Stimulated activated memory B cell treated with anti-CD40 and anti-IgM and Interleukin-4, amounts not matched to agents 10 μg/mL and 1 μg/mL and 100 μg/mL, for 72 hours (primary cell): ENCODE measurements at places on chromosomes 4 and X.

- peaks cover 28% of the 10 kb centered on the region for H3K36me3 ChIP-seq
- no peaks in the 10 kb centered on the region for H3K27me3 ChIP-seq
- H3K27ac ChIP-seq, result no peak overlapping the region
- no peak for ATAC-seq
- H3K4me3 ChIP-seq, result no peak overlapping the region
Observed at GRCh38 chr4:26765515-26765914, 95.1 kb upstream of the STIM2 start.

DNA sequence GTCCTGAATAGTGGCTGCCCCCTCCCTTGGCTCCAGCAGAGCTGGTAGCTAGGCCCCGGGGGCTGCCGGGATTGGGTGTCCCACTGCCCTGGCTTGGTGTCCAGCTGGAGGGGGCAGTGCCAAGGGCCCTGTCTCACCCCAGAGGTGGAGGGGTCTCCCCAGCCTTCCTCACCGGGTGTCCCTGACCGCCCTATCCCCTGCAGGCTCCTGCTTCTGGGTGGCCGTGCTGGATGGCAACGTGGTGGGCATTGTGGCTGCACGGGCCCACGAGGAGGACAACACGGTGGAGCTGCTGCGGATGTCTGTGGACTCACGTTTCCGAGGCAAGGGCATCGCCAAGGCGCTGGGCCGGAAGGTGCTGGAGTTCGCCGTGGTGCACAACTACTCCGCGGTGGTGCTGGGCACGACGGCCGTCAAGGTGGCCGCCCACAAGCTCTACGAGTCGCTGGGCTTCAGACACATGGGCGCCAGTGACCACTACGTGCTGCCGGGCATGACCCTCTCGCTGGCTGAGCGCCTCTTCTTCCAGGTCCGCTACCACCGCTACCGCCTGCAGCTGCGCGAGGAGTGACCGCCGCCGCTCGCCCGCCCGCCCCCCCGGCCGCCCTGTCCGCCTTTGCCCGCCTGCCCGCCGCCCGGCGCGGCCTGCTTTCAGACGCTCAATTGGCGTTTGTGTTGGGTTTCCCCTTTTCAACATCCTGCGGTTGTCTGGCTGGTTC is 4.6 kb downstream of the NAT8L start:
- peaks cover 20% of the 10 kb centered on the region for H3K27me3 ChIP-seq
- no peak overlapping the region for H3K4me3 ChIP-seq
- H3K36me3 ChIP-seq, result no peaks in the 10 kb centered on the region
- no peaks in the 10 kb centered on the region for H3K4me1 ChIP-seq
- no peak overlapping the region for H3K27ac ChIP-seq
- ATAC-seq, result no peak

GRCh38 chr4:153234885-153235284 is 30.6 kb downstream of the TRIM2 start:
- H3K4me3 ChIP-seq, result no peak overlapping the region
- peaks cover 30% of the 10 kb centered on the region for H3K27me3 ChIP-seq
- ATAC-seq, result no peak
- H3K36me3 ChIP-seq, result no peaks in the 10 kb centered on the region
- H3K4me1 ChIP-seq, result peaks cover 12% of the 10 kb centered on the region
- no peak overlapping the region for H3K27ac ChIP-seq

DNA sequence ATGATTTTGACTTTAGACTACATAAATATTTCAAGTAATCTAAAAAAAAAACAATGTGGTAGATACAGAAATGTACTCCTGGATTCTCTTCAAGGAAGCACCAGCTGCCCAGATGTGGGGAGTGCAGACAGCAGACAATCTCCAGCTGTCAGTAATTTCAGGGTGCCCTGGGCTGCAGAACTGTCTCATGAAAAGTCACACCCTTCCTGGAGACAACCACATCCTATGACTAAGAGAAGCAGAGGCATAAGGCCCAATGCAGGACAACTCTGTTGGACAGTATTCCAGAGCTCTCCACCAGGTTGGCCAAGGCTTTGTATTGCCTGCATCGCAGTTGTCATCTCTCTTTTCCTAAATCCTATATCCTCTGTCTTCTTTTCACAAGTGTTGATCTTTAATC is 34.4 kb upstream of the BLTP1 start:
- H3K4me3 ChIP-seq, result no peak overlapping the region
- ATAC-seq, result peak; percentile 31
- no peaks in the 10 kb centered on the region for H3K4me1 ChIP-seq
- H3K27ac ChIP-seq, result no peak overlapping the region
- H3K27me3 ChIP-seq, result no peaks in the 10 kb centered on the region
- H3K36me3 ChIP-seq, result no peaks in the 10 kb centered on the region

DNA sequence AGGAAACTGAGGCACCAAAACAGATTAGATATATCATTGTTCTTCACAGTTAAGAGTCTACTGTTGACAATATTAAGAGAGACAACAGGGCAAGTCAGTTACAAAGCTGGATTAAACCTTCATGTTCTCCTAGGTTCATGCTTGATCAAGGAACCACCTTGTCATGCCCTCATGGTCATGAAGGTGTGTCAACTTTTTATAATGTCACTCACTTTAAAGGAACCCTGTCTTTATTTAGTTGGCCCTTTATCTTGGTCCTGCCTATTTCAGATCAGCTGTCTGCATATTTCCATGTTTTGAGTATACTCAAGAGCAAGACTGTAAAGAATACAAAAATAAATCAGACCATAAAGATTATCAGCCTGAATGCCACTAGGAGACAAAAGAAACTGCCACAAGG is 140.2 kb upstream of the FAM241A start:
- H3K27ac ChIP-seq, result no peak overlapping the region
- no peaks in the 10 kb centered on the region for H3K36me3 ChIP-seq
- no peaks in the 10 kb centered on the region for H3K27me3 ChIP-seq
- H3K4me3 ChIP-seq, result no peak overlapping the region

DNA sequence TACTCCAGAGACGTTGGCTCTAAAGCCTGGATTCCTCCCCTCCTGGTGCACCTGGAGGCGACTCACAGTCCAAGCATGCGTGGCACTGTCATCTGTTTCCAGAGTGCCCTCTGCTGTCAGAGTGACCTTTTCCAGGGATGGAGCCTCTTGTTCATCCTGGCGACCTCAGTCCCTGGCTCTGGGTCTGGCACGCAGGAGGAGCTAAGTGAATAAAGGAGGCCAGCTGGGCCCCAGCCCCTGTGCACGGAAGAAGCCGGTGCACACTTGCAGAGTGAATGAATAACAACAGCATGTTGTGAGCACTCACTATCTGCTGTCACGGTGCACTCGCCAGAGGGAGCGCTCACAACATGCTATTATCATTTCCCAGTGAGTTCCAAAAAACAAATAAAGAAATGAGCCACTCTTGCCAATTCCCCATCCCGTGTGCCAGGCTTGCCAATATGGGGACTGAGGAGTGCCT is 27.8 kb upstream of the PSAPL1 start:
- H3K4me1 ChIP-seq, result no peaks in the 10 kb centered on the region
- H3K4me3 ChIP-seq, result no peak overlapping the region
- no peak overlapping the region for H3K27ac ChIP-seq
- peaks cover 15% of the 10 kb centered on the region for H3K27me3 ChIP-seq
- no peak for ATAC-seq

GRCh38 chr4:83651846-83652245 is 115.9 kb downstream of the GPAT3 start:
- H3K4me3 ChIP-seq, result no peak overlapping the region
- no peaks in the 10 kb centered on the region for H3K4me1 ChIP-seq
- H3K27ac ChIP-seq, result no peak overlapping the region

DNA sequence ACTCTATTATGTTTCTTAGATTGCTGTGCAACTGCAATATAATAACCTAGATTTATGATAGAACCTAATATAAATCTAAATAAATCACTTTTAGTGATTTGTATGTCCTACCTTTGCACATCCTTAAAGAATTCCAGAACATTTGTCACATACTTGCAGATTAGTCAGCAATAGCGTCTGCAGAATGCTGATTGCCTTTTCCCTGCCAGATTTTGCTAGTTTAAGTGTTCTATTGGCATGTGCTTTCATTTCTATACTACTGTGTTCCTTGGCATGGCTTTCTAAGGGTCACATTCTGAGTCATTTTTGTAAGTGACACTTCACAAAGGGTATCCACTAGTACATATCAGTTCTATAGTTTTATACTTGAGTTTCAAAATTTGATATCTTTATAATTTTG is 303.1 kb upstream of the GIMD1 start:
- no peak overlapping the region for H3K27ac ChIP-seq
- H3K4me3 ChIP-seq, result no peak overlapping the region
- ATAC-seq, result no peak
- H3K4me1 ChIP-seq, result no peaks in the 10 kb centered on the region
- H3K36me3 ChIP-seq, result no peaks in the 10 kb centered on the region

GRCh38 chr4:69639542-69639941 is at the start of gene UGT2A2:
TSS of gene UGT2A2 (minus strand) at chr4:69639642. CDS start at chr4:69639640, 2 bp downstream.
- ATAC-seq, result no peak
- H3K27ac ChIP-seq, result no peak within 1 kb of the TSS

DNA sequence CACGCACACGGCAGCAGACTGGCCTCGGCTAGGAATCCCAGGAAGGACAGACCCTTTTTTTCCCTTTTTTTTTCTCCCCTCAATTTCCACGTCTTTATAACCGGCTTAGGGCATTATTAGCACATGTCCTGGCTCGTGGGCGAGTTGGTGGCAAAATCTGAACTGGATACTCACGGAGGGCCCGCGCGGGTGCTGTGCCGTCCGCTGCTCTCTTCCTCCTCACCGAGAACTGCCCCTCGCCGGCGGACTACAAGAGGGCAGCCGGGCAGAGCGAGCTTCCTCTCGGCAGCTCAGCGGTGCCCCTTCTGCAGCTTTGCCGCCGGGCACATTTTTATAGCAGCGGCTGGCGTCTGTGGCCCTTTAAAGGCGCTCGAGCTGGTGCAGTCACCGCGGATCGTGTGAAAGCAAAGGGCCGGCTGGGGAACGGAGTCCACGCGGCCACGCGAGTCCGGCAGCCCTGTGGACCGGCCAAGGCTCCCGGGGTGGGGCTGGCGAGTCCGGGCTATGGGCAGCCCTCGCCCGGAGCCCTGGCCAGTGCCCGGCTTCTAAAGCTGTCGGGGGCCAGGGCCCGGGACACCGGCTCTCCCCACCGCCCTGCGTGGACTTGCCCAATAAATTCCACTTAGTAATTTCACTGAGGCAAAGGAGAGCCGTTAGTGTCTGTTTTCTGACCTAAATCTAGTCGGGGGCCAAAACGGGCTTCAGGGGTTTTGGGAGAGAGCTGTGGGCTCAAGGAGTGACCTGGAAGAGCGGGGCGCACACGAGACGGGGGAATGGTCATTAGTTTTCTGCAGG is 1.3 kb upstream of the CITED1 start:
- H3K27ac ChIP-seq, result peak overlapping the region; percentile 69
- peak; percentile 70 for ATAC-seq
- peaks cover 27% of the 10 kb centered on the region for H3K4me1 ChIP-seq
- no peaks in the 10 kb centered on the region for H3K36me3 ChIP-seq
